Pons (tissue), 1 donor: ENCODE measurements at places on chromosomes 13 and 19.

- DNase-seq, result no peak
Measured at GRCh38 chr13:59730026-59730425, 433.7 kb downstream of the DIAPH3 start.

GRCh38 chr19:37969695-37970094, 62.7 kb downstream of the SIPA1L3 start:
- DNase-seq, result no peak

- DNase-seq, result peak; percentile 55
Measured at GRCh38 chr13:112688560-112689302, 1.1 kb upstream of the ATP11A start.

- DNase-seq, result peak; percentile 72
Measured at GRCh38 chr13:44050450-44051063, 170.9 kb downstream of the LACC1 start.

DNA sequence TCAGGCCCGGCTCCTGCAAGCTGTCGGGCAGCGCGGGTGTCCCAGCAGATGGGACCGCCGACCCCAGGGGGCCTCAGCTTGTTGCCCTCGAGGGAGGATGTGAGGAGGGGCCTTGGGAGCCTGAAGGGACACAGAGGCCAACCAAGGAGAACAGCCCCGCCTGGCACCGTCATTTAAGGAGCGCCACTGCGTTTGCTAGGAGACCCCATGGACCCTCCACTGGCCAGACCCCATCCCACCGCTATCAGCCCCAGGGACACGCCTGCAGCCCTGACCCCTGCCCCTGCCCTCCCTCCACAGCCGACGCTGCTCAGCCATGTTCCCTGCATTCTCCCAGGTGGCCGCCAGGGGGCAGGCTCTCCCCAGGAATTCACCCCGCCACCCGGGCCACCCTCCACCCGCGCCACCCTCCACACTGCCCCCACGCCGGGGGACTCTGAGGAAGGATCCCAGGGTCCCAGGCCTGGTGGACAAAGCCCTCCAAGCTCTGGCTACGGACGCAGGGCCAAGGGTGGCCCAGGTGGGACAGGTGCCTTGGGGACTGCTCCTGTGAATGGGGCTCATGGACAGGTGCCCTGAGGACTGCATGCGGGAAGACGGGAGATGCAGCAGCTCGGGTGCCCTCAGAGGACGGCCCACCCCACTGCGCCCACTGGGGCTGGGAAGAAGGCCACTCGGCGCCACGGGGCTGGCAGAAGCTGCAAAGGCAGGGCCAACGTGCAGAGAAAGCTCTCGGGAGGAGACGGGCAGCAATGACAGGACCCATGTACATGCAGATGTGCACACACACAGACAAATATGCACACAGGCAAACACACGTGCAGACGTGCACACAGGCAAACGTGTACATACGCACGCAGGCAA, 34.4 kb downstream of the PIP5K1C start:
- DNase-seq, result no peak

DNA sequence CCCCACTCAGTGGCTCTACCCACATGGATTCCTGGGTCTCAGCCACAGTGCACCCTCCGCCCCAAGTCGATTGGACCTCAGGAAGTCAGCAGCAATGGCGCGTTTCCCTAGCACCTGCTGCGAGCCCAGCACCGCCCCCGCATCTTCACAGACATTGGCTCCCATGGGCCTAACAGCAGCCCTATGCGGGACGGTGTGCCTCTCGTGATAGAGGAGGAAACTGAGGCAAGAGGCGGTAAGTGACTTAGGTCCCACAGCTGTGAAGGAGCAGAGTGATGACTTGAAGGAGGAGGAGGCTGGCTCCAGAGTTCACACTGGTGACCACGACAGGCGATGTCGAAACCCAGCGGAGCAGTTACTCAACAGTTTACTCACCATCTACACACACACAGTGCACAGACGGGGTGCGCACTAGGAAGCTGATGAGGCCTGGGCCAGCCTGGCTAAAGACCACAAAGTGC, 104.5 kb upstream of the SOX1 start:
- DNase-seq, result no peak

- DNase-seq, result no peak
Measured at GRCh38 chr19:40191836-40192646, 815 bp downstream of the MAP3K10 start.

- DNase-seq, result no peak
Measured at GRCh38 chr19:49677231-49677900, at the start of gene PRMT1. PRMT1 (plus strand) TSS chr19:49677271; CDS start chr19:49677281, 10 bp downstream.
